Mesendoderm (in vitro differentiated cells): ENCODE measurements at places on chromosomes 4 and X.

DNA sequence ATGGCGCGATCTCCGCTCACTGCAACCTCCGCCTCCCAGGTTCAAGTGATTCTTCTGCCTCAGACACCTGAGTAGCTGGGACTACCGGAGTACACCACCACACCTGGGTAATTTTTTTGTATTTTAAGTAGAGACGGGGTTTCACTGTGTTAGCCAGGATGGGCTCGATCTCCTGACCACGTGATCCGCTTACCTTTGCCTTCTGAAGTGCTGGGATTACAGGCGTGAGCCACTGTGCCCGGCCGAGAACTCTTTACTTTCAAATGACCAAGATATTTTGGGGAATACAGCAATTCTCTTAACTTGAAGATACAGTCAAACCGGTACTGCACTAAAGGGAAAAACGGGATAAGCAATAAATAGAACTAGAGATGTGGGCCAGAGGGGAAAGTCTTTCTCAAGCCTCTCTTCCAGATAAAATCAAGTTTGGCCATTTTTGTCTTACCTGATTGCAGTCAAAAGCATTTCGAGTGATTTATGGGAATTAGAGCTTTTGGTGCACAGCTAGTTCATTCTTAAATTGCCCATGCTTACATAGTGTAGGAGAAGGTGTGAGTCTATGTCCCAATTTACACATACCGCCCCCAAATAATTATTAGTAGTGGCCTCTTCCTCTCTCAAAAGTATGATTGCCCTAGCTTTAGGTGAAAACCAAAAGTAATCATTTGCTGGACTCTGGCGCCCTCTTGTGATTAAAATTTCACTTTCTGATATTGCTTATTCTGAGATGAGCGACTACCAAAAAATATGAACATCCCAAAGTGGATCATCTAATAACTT lies 53.2 kb upstream of the ABCG2 start:
- H3K27me3 ChIP-seq: no peaks in the 10 kb centered on the region
- no peaks in the 10 kb centered on the region for H3K4me1 ChIP-seq
- no peak overlapping the region for H3K27ac ChIP-seq
- H3K36me3 ChIP-seq: no peaks in the 10 kb centered on the region

DNA sequence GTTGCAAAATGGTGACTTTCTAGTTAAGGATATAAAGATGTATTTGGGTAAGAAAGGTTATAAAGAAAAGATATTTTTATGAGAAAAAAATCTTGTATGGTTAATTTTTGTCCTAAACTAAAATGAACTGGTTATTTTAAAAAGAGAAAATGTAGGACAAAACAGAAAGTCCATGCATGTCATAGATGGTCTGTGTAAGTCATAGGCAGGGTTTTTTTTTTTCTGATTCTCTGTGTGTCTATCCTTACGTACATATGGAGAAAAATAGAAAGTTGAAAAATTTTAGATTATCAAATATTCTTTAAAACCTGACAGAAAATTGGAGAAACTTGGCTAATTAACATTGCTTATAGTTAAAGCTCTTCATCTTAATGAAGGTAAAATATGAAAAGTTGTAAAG lies 493.4 kb downstream of the IQCM start:
- H3K4me1 ChIP-seq: no peaks in the 10 kb centered on the region
- no peak overlapping the region for H3K4me3 ChIP-seq
- no peak overlapping the region for H3K27ac ChIP-seq

DNA sequence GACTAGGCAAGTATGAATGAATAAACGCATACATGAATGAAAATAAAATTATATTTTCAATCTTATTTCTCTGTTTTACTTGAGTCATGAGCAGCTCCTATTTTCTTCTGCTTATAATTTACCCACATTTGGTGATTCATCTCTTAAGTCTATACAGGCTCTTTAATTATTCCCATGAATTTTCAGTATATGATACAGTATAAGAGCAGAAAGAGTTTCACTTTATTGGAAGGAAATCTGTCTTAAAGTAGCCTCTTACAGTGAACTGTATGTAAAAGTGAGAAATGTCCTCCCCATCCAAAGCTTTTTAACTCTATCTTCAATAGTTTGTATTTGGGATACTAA lies 50.8 kb downstream of the TMEM165 start:
- H3K36me3 ChIP-seq: peaks cover 2% of the 10 kb centered on the region
- DNase-seq: no peak
- H3K4me3 ChIP-seq: no peak overlapping the region

DNA sequence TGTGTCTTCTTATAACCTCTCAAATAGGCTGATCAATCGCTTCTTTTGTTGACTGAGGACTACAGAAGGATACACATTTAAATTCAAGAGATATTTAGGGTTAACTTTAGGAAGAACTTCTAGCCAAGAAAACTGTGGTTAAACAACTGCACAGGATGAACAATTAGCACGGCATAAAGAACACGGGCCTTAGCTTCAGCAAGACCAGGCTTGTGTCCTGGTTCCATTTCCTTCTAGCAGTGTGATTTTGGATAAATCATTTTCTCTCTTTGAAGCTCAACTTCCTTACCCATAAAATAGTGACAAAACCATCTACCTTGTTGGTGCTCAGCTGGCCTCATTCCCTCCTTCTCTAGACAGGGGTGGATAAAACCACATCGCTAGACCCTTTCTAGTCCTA lies 117.6 kb downstream of the TSPAN5 start:
- DNase-seq: no peak
- H3K36me3 ChIP-seq: no peaks in the 10 kb centered on the region
- H3K4me3 ChIP-seq: no peak overlapping the region
- no peaks in the 10 kb centered on the region for H3K27me3 ChIP-seq
- H3K4me1 ChIP-seq: no peaks in the 10 kb centered on the region

GRCh38 chr4:12178614-12179610 lies 750.2 kb upstream of the HS3ST1 start:
- no peak for DNase-seq
- H3K36me3 ChIP-seq: no peaks in the 10 kb centered on the region
- H3K27me3 ChIP-seq: no peaks in the 10 kb centered on the region
- no peak overlapping the region for H3K27ac ChIP-seq
- H3K4me3 ChIP-seq: no peak overlapping the region

- no peak overlapping the region for H3K4me3 ChIP-seq
- no peaks in the 10 kb centered on the region for H3K36me3 ChIP-seq
- H3K27ac ChIP-seq: no peak overlapping the region
Measured at GRCh38 chr4:98430708-98431403, 169.7 kb downstream of the RAP1GDS1 start.

GRCh38 chr4:7167706-7168105 lies 24.6 kb upstream of the SORCS2 start:
- no peaks in the 10 kb centered on the region for H3K27me3 ChIP-seq
- no peaks in the 10 kb centered on the region for H3K36me3 ChIP-seq
- H3K4me1 ChIP-seq: no peaks in the 10 kb centered on the region

- no peak overlapping the region for H3K27ac ChIP-seq
- no peaks in the 10 kb centered on the region for H3K36me3 ChIP-seq
- no peaks in the 10 kb centered on the region for H3K27me3 ChIP-seq
- DNase-seq: peak; percentile 35
- H3K4me3 ChIP-seq: no peak overlapping the region
- H3K4me1 ChIP-seq: no peaks in the 10 kb centered on the region
Measured at GRCh38 chr4:6768539-6768905, 14.0 kb upstream of the KIAA0232 start.

DNA sequence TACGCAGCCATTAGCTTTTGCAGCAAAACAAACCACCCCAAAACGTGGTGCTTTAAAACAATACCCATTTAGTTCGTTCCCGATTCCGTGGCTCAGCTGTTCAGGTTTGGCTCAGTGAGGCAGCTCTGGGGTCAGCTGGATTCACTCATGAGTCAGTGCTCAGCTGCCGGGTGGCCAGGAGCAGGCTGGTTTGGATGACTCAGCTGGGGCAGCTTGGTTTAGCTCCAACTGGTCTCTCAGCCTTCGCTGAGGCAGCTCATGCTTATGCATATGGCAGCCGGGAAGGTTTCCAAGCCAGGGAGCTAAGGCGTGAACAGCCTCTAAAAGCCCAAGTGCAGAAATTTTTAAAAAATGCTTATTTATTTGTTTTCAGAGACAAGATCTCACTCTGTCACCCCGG lies 13.3 kb upstream of the CD99 start:
- no peaks in the 10 kb centered on the region for H3K36me3 ChIP-seq
- no peaks in the 10 kb centered on the region for H3K4me1 ChIP-seq
- H3K4me3 ChIP-seq: no peak overlapping the region
- H3K27me3 ChIP-seq: no peaks in the 10 kb centered on the region

- H3K4me3 ChIP-seq: no peak overlapping the region
- H3K27me3 ChIP-seq: no peaks in the 10 kb centered on the region
- H3K27ac ChIP-seq: no peak overlapping the region
- no peaks in the 10 kb centered on the region for H3K36me3 ChIP-seq
- DNase-seq: no peak
Measured at GRCh38 chr4:26077756-26078155, 163.7 kb downstream of the SMIM20 start.

GRCh38 chr4:73917081-73917501 lies 47.9 kb downstream of the CXCL1 start:
- no peak for DNase-seq
- H3K4me3 ChIP-seq: no peak overlapping the region
- peaks cover 2% of the 10 kb centered on the region for H3K27me3 ChIP-seq
- no peaks in the 10 kb centered on the region for H3K36me3 ChIP-seq

DNA sequence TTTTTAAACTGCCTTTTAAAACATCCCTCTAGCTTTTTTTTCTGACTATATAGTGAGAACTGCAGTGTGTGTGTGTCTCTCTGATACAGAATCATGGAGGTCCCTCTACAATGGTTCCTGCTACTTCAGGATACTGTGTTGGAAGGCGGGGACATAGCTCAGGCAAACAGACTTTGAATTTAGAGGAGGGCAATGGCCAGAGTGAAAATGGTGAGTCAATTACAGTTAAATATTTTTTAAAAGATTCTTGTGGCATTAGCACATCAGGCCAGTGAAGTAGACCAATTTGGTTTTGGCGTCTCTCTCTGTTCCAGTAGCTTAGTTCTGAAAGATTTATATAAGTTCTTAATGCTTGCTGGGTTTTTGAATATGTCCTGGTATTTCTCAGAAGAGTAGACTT lies 47.1 kb downstream of the ALG13 start:
- H3K4me3 ChIP-seq: no peak overlapping the region
- no peaks in the 10 kb centered on the region for H3K27me3 ChIP-seq
- no peak for DNase-seq
- no peaks in the 10 kb centered on the region for H3K36me3 ChIP-seq
- H3K4me1 ChIP-seq: no peaks in the 10 kb centered on the region
- no peak overlapping the region for H3K27ac ChIP-seq

DNA sequence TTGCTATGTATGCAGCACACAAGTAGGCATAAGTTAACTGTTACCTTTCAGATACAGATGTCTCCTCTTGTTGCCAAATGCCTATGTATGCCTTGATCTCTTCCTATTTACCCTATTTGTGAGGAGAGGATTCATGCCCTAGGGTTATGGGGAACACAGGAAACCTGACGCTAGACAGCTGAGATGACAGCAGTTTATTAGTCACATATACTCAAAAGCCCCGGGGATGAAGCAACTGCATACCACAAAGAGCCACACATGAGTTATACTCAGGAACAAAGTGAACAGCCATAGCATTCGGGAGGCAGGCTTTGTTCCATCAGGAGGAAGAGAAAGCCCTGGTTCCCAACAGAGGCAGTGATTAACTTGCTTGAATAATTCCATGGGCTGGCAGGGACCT lies 1011.7 kb upstream of the PCDH7 start:
- no peaks in the 10 kb centered on the region for H3K36me3 ChIP-seq
- H3K4me1 ChIP-seq: no peaks in the 10 kb centered on the region
- H3K27me3 ChIP-seq: no peaks in the 10 kb centered on the region
- H3K4me3 ChIP-seq: no peak overlapping the region

- no peaks in the 10 kb centered on the region for H3K36me3 ChIP-seq
- no peak overlapping the region for H3K4me3 ChIP-seq
- no peaks in the 10 kb centered on the region for H3K27me3 ChIP-seq
- no peak overlapping the region for H3K27ac ChIP-seq
- peaks cover 2% of the 10 kb centered on the region for H3K4me1 ChIP-seq
Measured at GRCh38 chr4:184146951-184147350, 70.7 kb downstream of the ENPP6 start.

- no peaks in the 10 kb centered on the region for H3K4me1 ChIP-seq
- no peak overlapping the region for H3K27ac ChIP-seq
- no peak for DNase-seq
- H3K4me3 ChIP-seq: no peak overlapping the region
Measured at GRCh38 chrX:153693216-153694086, 5.7 kb downstream of the SLC6A8 start.

- no peak overlapping the region for H3K27ac ChIP-seq
- no peaks in the 10 kb centered on the region for H3K36me3 ChIP-seq
- DNase-seq: no peak
Measured at GRCh38 chrX:134368126-134368525, 91.8 kb upstream of the HPRT1 start.

DNA sequence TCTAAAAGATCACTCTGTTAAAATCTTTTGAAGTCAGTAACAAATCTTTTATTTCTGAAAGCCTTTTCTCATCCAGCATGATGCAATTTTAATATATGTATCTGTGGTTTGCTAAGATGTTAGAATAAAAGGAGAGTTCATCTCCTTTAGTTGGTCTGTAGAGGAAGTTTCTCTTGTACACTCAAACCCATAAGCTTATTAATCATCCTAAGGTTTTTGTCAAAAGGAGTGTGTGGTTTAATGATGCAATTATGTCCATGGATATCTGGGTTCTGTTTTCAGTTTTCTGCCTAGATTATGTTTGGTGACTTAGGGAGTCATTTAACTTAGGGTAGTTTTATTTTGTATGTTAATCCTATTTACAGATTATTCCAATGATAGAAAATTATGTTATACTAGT lies 52.1 kb upstream of the NDST4 start:
- H3K27ac ChIP-seq: no peak overlapping the region
- H3K4me3 ChIP-seq: no peak overlapping the region
- no peaks in the 10 kb centered on the region for H3K4me1 ChIP-seq
- DNase-seq: no peak
- H3K27me3 ChIP-seq: no peaks in the 10 kb centered on the region
- H3K36me3 ChIP-seq: no peaks in the 10 kb centered on the region

DNA sequence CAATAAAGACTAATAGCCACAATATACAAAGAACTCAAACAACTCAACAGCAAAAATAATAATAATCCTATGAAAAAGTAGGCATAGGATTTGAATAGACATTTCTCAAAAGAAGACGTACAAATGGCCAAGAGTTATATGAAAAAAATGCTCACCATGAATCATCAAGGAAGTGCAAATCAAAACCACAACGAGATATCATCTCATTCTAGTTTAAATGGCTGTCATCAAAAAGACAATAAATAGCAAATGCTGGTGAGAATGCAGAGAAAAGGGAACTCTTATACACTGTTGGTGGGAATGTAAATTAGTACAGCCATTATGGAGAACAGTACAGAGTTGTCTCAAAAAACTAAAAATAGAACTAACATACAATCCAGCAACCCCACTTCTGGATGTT lies 18.8 kb downstream of the TLR6 start:
- DNase-seq: no peak
- H3K4me1 ChIP-seq: no peaks in the 10 kb centered on the region
- H3K36me3 ChIP-seq: no peaks in the 10 kb centered on the region

GRCh38 chr4:126603825-126604224 lies 1028.9 kb upstream of the INTU start:
- no peaks in the 10 kb centered on the region for H3K36me3 ChIP-seq
- H3K27me3 ChIP-seq: no peaks in the 10 kb centered on the region
- no peak overlapping the region for H3K27ac ChIP-seq
